ENCODE measurements at places on chromosomes 5 and 9. TPM values are rescaled to one million over a fixed set of nuclear protein-coding genes. Genes with fewer than 3 reads are reported as not detected.

The PCDHA4 gene
- not detected for total RNA-seq

The SPATA31A3 gene
- not detected for total RNA-seq

The SPATA31C1 gene
- not detected for total RNA-seq

The RABGAP1 gene
- total RNA-seq, result 44.2 TPM

The LHX3 gene
- total RNA-seq, result 0.11 TPM

The PCDHB3 gene
- not detected for total RNA-seq

The BSPRY gene
- total RNA-seq, result 29.6 TPM

The INSL4 gene
- not detected for total RNA-seq

The RETREG1 gene
- 7.4 TPM for total RNA-seq
